ENCODE measurements at places on chromosomes 6 and 20. TPM values are rescaled to one million over a fixed set of nuclear protein-coding genes. Genes with fewer than 3 reads are reported as not detected.

DNA sequence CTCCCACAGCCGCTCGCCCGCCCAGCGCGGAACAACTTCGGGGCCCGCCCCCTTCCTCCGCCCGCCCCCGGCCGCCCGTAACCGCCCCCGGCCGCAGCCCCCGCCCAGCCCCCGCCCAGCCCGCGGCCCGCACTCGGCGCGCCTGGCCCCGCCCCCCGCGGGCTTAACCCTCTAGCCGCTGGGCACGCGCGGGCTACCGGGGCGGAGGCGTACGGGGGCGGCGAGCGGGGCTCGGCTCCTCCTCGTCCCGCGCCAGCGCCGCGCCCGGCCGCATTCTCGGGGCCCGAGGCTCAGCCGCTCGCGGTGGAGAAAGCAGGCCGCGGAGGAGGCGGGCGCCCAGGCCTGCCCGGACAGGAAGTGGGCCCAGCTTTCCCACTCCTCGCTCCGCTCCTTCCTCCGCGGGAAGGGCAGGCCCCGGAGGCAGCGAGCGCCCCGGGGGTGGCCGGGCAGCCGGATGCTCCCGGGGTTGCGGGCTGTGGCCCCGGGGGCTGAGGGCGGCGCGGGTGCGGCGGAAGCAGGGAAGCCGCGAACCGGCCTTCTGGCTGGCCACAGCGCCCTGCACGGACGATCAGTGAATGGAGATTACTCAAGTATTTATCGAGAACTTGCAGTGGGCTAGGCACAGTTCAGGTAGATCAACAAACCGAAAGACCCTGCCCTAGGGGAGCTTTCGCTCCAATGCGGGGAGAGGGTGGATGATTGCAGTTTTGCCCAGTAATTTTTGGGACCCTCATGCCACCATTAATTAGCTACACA is at the start of gene TRAM2:
TRAM2 (minus strand) TSS at position 39 of the 756 bp plus-strand sequence. CDS start 145 bp downstream, outside the sequence.
- no peaks in the 10 kb centered on the region for H3K27me3 ChIP-seq
- H3K27ac ChIP-seq: peak within 1 kb of the TSS; percentile 71
- H3K36me3 ChIP-seq: no peaks in the 10 kb centered on the region
- peak within 1 kb of the TSS; percentile 77 for H3K4me3 ChIP-seq
- peaks cover 44% of the 10 kb centered on the region for H3K4me1 ChIP-seq

Gene SYTL3
- total RNA-seq: 54.8 TPM

DNA sequence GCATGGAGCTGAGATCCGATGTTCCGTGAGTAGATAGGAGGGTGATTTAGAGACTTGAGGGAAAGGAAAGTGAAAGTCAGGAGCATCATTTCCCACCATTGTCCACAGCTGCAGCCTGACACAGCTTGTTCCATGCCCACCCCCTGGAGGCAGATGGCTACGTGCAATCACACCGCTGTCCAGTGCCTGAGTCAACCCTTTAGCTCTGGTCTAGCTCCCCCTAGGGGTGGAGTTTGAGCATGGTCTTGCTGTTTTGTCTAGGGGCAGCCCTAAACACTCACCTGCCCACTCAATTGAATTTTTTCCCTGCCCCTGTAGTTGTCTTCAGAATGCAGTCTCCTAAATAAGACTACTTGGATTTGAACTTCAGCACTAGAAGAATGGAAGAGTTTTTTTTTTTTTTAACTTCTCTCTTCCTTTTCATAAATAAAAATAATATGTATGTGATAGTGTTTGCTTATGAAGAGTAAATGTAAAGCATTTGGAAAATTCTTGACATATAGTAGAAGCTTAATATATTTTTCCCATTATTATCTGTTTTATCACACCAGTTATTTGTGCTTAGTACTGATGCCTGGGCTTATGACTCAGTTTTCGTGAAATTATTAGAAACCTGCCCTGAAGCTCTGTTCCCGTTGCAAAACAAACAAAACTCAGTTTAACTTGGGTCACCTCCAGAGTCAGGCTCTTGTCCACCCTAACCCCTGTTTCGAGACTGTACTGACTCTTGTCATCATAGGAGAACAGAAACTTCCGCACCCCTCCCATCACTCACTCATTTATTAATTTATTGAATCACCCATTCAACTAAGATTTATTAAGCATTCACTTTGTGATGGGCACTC is 814.8 kb downstream of the MAFB start:
- H3K27ac ChIP-seq: no peak overlapping the region
- no peak overlapping the region for H3K4me3 ChIP-seq
- H3K36me3 ChIP-seq: no peaks in the 10 kb centered on the region

Gene TEAD3
- not detected for total RNA-seq

DNA sequence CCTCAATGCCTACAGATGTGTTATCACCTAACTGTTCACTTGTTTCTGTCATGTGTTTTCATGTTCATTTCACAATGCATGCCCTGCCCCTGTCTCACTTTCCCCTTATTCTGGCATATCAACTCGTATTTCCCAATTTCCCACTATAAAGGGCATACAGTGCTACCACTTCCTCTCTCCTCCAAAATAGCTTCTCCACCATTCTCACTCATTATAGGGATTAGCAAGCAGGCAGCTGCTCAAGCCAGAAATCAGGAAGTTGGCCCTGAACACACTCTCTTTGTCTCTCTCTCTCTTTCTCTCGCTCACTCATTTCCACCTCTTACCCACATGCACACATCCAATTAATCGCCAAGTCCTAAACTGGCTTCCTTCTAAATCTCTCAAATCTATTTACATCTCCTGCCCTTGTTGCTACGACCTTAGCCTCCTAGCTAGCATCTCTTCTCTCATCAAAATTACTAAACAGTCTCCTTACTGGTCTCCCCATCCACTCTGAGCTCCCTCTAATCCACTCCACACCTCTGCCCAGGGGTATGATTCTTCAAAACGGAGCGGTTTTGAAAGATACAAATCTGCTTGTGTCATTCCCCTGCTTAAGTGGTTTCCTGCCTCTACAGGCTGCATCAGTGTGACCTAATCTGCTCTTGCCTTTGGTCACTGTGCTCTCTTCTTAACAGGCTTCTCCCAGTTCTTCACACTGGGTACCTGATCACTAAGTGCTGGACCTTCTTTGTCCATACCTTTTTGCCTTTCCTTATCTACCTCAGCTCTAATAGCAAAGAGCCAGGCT is 196.2 kb downstream of the BTBD9 start:
- H3K4me3 ChIP-seq: no peak overlapping the region
- no peaks in the 10 kb centered on the region for H3K36me3 ChIP-seq
- no peaks in the 10 kb centered on the region for H3K27me3 ChIP-seq
- DNase-seq: peak; percentile 6

Gene TMC2
- total RNA-seq: not detected
